ENCODE measurements at places on chromosomes 2 and 18.

- no peak for DNase-seq
Measured at GRCh38 chr2:136068581-136069227, 49.2 kb downstream of the CXCR4 start.

DNA sequence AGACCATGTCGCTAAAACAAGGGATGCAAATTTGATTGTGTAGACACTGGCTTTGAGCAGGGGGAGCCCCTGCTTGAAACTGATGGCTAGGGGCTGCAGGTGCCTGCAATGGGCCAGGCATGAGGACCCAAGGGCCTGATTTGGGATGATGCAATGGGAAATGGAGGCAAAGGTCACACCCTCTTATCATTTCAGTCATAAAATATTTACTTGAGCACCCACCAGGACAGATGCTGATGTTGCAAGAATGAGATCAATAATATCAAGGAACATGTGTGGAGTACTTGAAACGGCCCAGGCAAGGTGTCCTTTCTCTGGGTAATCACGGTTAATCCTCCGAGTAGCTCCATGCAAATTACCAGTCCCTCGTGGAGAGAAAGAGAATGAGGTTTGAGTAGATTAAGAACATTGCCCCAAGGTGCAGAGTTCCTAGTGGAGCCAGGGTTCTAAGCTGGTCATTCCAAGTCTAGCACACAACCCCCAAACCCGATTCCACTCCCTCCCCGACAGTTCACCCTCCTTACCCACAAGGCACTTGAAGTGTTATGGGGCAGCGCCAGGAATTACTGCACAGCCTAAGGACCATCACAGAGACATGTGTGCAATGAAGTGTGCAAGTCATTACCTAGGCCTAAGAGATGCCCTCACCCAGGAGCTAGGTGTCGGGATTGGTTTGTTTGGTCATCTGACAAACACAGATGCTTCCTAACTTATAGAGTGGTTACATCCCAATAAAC, 14.0 kb upstream of the TMBIM1 start:
- DNase-seq = no peak

DNA sequence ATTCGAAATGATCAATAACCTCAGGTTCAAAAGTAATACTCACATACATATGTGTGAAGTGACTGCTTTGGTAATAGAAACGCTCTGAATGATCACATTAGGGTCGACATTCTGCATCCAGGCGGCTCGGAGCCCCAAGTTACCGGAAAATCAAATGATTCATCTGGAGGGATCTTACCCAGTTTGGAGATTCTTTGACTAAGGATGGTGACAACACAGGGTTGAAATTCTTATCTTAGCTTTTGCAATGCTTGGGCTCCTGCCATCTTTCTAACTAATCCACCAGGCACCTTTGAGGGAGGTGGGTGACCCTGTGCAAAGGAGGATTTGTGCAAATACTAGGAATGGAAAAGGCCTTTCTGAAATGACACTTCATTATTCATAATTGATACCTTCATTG, 10.8 kb downstream of the GBX2 start:
- DNase-seq = no peak

- peak; percentile 11 for DNase-seq
Measured at GRCh38 chr2:177147093-177147694, 65.4 kb upstream of the HNRNPA3 start.

DNA sequence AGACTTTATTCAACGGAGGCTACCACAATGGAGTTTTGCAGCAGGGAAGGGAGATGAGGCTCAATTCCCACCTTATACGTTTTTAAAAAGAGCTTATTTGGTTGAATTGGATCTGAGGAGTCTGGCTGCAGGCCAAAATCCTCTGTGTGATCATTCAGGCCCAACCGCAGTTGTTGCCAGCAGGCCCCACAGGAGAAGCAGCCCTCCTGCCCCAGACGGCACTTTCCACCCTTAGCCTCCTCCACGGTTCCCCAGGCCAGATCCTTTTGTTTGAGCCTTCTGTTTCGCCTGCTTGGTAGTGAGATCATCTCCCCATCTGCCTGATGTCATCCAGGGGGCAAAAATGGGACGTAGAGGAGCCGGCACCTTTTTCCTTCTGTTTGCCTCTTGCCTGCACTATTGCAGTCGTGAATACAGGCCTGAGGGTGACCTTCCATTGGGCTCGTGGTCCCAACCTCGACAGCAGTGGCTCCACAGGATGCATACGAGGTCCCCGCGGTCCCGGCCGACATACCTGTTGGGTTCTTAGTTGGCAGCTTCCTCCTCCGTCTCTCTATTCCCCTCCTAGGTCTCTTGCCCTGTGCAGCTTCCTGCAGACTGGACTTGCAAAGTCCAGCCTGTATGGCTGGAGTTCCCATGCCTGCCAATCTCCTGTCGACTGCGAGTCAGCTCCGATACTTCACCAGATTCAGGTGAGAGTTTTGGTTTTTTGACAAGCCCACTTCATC, 9.3 kb upstream of the GPR35 start:
- DNase-seq = no peak

DNA sequence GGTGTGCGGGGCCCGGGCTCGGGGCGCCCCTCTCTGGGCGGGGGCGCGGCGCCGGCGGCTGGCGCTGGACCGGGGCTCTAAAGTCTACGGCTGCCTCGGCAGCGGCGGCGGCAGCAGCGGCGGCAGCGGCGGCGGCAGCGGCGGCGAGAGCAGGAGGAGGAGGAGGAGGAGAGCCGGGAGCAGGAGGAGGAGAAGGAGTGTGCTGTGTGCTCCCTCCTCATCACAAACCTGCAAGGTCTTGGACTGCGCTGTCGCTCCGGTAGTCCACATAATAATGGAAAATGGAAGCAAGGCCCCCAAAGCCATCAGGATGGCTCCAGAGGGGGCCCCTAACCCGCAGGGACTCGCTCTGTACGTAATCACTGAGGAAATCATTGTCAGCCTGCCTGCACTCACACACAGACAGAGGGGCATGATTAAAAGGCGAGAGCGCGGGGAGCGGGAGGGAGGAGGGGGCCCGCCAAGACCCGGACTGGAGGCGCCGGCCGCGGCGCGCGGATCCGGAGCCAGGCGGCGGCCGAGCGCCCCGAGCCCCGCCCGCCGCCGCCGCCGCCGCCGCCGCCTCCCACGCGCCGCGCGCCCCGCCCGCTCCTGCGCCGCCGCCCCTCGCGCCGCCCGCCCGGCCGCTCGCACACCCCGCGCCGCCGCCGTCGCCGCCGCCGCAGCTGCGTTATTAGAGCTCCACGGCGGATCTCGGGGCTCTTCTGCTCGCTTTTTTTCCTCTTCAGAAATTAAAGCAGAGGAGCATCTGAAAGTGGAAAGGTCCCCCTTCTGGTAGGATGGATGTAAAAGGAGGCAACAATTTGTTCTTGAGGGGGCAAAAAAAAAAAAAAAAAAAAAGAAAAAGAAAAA, at the start of gene ZNF521:
ZNF521 (minus strand) TSS at position 390 of the 852 bp plus-strand sequence. CDS start 1,220 bp downstream, outside the sequence.
- DNase-seq = peak; percentile 62
